ENCODE measurements at places on chromosomes 7 and 10. TPM values are rescaled to one million over a fixed set of nuclear protein-coding genes. Genes with fewer than 3 reads are reported as not detected.

The SFTPA2 gene
- not detected for total RNA-seq

The ACBD5 gene
- 23.7 TPM for total RNA-seq

The CFAP46 gene
- not detected for total RNA-seq

The LIPK gene
- not detected for total RNA-seq

The PLXDC2 gene
- total RNA-seq, result not detected

The MYOZ1 gene
- not detected for total RNA-seq

The NRF1 gene
- total RNA-seq, result 21.9 TPM

The NUTM2A gene
- 0.73 TPM for total RNA-seq

The DLX6 gene
- not detected for total RNA-seq

The INMT gene
- total RNA-seq, result 0.40 TPM

The ADAM8 gene
- total RNA-seq, result 207 TPM

The RGR gene
- total RNA-seq, result not detected

The SLC16A12 gene
- not detected for total RNA-seq
